ENCODE measurements at places on chromosomes 16 and 17. TPM values are rescaled to one million over a fixed set of nuclear protein-coding genes. Genes with fewer than 3 reads are reported as not detected.

- DNase-seq, result no peak
Measured at GRCh38 chr16:14002416-14002990, 68.6 kb upstream of the MRTFB start.

GRCh38 chr17:68567035-68567434 is 34.1 kb downstream of the FAM20A start:
- no peak for DNase-seq

GRCh38 chr17:8696426-8696825 is 48.2 kb downstream of the CCDC42 start:
- no peak for DNase-seq

GRCh38 chr16:3591436-3591803 is 14.2 kb upstream of the NLRC3 start:
- DNase-seq, result no peak

DNA sequence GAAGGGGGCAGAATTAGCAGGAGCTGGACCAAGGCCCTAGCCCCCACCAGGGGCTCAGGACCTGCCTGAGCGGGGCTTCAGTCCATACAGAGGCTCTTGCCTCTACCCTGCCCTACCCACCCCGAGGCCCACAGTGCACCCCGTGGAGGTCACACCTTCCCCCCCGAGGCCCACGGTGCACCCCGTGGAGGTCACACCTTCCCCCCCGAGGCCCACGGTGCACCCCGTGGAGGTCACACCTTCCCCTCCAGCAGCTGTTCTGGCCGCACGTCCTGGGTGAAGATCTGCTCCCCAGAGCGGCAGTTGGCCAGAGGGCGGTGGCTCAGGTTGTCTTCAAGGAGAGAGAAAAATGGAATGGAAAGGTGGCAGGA is 11.4 kb downstream of the CASKIN2 start:
- DNase-seq, result no peak

GRCh38 chr16:84914273-84914672 is 94.5 kb downstream of the CRISPLD2 start:
- DNase-seq, result no peak

DNA sequence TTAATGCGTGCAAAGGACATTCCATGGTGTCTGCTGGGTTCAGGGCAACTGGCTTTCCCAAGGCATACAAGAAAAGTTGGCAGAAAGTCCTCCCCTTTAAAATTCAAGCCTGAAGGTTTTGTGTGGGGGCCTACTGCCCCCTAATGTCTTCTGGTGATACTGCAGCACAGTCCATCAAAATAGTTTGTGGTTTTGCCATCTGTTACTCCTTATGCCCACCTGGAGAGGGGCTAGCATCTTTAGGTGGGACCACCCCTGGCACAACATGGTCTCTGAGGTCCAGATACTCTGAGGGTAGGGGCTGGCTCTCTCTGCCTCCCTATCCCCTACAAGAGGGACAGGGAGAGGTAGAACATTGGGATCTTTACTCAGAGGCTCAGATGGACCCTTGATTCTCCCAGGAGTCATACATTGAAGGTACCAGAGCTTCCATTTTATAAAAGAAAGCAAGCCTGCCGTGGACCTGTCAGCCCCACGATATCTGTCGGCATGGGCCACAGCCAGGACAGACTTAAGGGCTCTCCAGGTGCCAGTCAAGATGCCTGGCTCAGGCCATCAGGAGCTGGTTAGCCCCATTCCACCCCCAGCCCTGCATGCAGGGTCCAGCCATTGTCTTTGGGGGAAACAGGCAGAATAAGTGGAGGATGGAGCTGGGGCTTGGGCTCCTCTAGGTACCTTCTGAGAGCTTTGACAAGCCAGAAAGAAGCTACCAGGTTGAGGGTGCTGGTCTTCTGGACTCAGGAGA is 6.3 kb downstream of the ESRP2 start:
- peak; percentile 78 for DNase-seq

GRCh38 chr17:75116737-75117136 is 7.0 kb downstream of the ARMC7 start:
- DNase-seq, result no peak

- no peak for DNase-seq
Measured at GRCh38 chr17:80245566-80246265, 14.9 kb upstream of the RNF213 start.

- no peak for DNase-seq
Measured at GRCh38 chr17:81222620-81222905, 202 bp downstream of the CEP131 start.

GRCh38 chr16:86509759-86510464 is 415 bp upstream of the FOXF1 start:
- peak; percentile 57 for DNase-seq

DNA sequence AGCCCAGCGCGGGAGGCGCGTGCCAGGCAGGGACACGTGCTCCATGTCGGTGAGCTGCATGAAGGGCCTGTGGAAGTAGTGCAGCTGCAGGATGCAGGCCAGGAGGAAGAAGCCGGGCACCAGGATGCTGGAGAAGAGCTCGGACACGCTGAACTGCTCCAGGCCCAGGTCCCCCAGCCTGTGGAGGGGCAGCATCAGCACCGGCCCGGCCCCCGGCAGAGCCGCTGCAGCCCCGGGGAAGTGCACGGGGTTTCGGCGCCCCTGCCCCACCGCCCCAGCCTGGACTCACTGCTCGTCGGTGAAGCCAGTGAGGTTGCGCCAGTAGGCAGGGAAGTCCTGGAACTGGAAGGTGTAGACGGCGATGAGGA is 28.0 kb downstream of the CTU2 start:
- no peak for DNase-seq

Gene GCGR
- 9.3 TPM for total RNA-seq

Gene GABARAPL2
- total RNA-seq, result 116 TPM

Gene LAT
- total RNA-seq, result 12.5 TPM

Gene KRT32
- total RNA-seq, result not detected

Gene CHMP6
- 28.0 TPM for total RNA-seq
